Psoas muscle (tissue), 8 donors: ENCODE measurements at places on chromosomes 11 and 22. TPM values are rescaled to one million over a fixed set of nuclear protein-coding genes. Genes with fewer than 3 reads are reported as not detected.

- no peak for DNase-seq
These were observed 273.9 kb downstream of the RAB38 start for GRCh38 chr11:87901341-87901740.

DNA sequence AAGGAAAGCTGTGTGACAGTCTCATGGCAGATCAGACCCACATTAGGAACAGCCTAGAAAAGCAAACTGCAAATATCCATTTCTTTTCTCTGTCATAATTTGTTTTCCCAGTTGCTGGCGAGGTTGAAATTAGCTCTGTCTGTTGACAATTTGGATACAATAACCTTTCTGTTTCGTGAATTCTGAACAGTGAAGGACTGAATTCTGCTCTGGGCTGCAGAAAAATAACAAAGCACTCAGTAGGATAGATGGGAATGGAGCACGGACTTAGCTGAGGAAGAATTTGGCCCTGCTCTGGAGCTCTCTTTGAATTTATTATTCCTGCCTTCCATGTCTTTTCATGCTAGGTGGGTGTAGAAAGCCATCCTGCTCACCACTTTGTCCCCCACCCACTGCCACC, 140.3 kb downstream of the RRAS2 start:
- no peak for DNase-seq

DNA sequence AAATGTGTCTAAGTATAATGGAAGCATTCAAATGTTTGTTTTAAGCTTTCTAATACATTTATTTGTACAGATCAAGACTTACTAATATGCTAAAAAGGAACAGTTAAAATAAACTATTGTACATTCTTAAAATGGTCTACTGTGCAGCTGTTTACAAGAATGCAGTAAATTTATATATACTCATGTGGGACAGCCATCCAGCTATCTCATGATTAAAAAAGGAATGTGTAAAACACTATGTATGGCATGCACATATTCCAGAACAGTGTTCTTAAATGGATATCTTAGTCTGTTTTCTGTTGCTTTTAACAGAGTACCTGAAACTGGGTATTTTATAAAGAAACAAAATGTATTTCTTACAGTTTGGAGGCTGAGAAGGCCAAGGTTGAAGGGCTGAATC, 30.2 kb upstream of the CSTF3 start:
- DNase-seq: no peak

- DNase-seq: no peak
These were observed 50.5 kb upstream of the ZBED5 start for GRCh38 chr11:10908215-10908951.

DNA sequence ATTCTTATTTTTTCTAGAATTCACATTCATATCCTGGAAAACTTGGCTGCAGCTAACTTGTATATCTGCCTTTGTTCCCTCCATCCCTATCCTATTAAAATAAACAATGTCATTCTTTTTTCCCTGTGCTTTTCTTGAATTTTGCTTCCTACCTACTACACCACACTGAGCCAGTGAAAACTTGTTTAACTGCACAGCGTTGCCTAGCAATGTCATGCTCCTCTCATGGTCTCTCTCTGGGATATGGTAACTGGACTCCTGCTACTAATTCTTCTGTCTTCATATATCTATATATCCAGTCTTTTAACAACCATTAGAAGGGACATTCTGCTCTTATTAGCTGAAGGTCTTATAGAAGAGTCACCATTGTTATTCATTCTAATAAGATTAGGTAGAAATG, 434.4 kb downstream of the METTL15 start:
- no peak for DNase-seq

GRCh38 chr22:22619765-22620414, 24.5 kb upstream of the GGTLC2 start:
- DNase-seq: no peak

The CXCR5 gene
- total RNA-seq: 0.17 TPM

DNA sequence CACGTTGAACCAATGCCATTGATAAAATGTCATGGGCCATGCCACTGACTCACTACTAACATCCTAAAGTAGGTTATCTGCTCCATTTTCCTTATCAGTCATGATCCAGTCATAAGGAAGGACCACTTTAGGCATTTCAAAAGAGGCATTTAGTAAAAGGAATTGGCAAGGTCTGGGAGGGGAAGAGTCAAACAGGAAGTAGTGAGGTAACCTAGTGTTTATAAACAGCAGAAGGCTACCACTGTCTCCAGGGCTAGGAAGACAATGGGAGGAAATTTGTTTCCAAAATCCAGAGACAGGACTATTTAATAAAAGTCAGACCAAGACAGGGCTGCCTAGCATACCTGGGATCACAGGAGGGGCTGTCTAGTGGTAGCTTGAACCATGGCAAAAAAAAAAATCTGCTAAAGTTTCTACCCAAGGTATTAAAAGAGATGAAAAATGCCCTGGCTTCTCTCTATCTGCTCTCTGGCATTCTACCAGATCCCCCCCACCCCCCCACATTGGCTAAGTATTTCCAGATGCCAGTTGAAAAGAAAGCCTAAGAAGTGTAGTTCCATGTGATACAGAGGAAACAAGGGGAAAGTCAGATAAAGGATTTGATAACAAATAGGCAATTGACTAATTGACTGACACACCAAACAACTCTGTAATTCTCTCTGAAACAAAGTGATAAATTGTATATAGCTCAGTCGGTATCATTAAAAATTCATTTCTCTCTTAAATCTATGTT, 50.4 kb upstream of the C11orf87 start:
- no peak for DNase-seq

DNA sequence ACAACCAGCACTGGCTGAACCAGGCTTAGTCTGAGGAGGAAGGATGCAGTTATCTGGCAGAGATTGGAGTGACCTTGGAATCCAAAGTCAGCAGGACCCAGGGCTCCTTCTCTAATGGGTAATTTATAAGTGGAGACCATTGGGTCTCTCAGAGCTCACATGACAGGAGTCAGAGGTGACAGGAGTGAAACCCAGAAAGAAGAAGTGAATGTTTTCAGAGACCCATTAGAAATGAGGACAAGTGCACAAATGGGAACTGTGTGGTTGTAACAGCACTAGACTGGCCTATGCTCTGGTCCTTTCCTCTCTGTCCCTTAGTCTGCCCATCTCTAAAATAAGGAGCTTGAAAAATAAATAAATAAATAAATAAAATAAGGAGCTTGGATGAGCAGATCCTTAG, 107.4 kb downstream of the SERGEF start:
- no peak for DNase-seq

The PNPLA3 gene
- total RNA-seq: 0.32 TPM

The RBMXL2 gene
- not detected for total RNA-seq

The PRRG4 gene
- total RNA-seq: 0.34 TPM

The NXPE1 gene
- not detected for total RNA-seq

The RIMBP3B gene
- total RNA-seq: not detected

DNA sequence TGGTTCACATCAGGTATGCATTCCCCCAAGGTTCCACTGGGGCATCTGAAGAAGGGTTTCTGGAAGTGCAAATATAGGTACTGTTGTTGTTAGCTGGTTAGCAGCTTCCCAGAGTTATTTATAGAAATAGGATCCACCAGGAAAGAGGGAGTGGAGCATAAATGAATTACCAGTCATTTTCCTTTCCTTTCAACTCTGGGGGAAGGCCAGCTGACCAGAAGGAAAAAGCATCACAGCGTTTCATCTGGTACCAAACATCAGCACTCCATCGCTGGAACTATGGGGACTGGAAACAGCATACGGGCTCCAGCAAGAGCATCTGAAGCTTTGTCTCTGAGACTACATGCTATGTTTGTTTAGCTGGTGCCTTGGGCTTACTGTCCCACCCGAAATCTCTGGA, 378.2 kb upstream of the NARS2 start:
- DNase-seq: no peak

DNA sequence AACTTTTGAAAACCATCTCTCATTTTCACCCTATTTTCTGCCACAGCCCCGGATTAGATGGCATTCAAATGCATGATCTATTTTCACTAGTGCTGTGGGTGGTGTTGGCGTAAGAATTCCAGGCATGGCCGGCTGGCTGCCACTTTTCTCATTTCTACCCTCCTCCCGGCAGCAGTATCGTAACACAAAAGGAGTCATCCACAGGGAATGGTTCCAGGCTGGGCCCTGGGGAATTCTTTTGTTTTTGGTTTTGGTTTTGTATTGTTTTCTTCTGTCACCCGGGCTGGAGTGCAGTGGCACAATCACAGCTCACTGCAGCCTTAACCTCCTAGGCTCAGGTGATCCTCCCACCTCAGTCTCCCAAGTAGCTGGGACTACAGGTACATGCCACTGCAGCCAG, 13.8 kb downstream of the JAML start:
- no peak for DNase-seq

The PRPF19 gene
- 57.3 TPM for total RNA-seq

The PRR5L gene
- total RNA-seq: 0.66 TPM

The GAS2L1 gene
- total RNA-seq: 5.2 TPM

DNA sequence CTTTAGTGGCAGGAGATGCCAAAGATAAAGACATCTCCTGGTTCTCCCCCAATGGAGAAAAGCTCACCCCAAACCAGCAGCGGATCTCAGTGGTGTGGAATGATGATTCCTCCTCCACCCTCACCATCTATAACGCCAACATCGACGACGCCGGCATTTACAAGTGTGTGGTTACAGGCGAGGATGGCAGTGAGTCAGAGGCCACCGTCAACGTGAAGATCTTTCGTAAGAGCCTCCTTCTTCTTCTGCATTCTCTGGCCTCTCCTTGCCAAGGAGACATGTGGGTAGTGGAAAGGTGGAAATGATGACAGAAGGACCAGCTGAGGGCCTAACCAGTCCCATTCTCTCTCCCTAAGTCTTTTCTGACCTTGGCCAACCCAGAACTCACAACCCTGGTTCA, 110.1 kb upstream of the TTC12 start:
- no peak for DNase-seq

DNA sequence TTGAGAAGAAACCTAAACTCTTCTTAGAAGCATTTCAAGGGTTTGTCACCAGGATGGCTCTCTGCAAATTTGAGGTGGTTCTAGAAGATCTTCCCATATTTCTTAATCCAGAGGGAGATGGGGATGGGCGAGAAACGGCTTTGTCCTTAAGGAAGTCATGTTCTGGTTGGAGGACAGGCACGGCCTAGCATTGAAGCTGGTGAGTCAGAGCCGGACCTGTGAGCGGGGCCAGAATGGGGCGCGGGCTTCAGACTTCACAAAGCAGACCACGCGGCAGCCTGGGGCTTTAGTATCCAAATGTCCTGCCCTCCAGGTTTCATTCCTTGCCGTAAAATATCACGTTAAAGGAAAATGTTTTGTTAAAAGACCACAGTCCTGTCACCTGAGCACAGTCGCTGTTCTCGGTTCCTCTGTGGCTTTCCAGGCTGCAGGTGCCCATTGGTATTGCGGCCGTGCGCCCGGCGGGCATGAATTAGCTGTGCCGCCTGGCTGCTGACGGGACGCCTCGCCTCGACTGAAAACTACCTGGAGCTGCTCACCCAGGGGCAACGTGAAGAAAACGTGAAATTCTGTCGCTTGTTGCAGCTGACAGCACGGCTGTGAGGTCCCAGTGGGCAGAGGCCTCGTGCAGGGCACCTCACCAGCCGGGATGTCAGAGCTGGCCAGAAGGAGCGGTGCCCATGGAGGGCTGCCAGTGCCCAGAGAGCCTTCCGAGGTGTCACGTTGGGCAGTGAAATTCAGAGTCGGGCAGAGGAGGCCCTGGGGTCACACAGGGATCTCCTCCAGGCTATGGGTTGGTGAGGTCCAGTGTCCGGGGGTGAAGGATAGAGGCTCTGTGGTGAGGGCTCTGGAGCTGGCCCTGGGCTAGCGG, 59.0 kb downstream of the LRP5 start:
- peak; percentile 80 for DNase-seq

DNA sequence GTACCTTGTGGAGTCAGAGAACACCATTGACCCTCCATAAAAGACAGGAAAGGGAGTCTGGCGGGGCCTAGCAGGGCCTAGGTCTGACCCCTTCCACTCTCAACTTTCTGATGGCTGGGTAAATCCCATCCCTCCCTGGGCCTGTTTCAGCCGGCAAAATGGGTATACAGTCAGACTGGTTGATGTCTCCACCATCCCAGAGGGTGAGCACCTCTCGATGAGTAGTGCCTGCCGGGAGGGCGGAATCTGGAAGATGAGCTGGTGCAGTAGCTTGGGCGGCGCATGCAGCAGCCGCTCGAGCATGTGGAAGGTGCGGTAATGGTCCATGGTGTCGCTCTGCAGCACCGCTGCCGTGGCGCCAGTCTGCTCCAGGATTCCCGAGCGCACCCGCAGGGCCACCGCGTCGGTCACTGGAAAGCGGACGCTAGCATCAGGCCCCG, 528 bp downstream of the FIBP start:
- DNase-seq: no peak

- no peak for DNase-seq
These were observed 1.9 kb downstream of the CDON start for GRCh38 chr11:126060757-126061171.

DNA sequence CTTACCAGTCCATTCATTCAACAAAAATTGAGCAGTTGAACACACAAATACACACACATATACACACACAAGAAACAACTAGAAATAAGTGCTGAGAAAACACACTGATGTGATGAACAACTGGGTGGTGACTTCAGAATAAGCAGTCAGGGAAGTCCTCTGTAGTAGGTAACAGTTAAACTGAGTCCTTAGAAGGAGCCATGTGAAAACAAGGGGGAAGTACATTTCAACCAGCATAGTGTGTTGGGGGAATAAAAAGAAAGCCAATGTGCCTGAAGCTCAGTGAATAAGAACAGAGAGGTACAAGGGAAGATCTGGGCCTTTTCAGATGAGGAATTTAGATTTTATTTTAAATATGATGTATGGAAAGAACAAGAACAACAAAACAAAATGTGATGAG, 6.8 kb upstream of the TMEM123 start:
- DNase-seq: no peak

- no peak for DNase-seq
These were observed 30.3 kb downstream of the RIC3 start for GRCh38 chr11:8138526-8138925.

DNA sequence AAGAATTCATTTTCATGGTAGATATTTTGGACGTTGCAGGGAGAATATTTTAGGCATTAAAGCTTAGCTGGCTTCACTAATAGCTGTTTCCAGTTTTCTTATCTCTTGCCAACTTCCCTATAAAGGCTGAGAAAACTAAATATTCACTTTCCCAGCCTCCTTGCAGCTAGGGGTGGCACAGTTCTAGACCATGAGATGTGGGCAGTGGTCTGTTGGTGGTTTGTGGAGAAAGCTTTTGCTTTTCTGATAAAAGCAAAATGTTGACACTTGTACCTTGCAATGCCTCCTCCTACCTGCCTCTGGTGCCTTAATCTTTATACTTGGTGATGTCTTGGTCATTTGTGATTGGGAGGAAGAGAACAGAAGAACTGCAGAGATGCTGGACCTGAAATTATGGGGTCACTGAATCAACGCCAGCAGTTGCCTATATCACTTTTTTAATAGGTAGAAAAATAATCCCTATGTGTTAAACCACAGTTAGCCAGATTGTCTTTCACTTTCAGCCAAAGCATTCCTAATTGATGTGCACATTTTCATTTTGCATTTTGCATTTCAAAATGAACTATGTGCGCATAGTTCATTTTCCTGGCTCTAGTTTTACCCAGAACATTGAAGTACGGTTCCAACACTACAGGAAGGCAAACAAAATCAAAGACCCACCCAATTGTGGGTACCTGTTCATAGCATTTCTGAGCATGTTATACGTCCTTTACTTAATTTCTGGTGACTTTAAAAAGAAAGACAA, 24.9 kb upstream of the ABTB2 start:
- no peak for DNase-seq

- DNase-seq: no peak
These were observed 128.1 kb upstream of the E2F8 start for GRCh38 chr11:19368726-19369375.

The MCHR1 gene
- 0.21 TPM for total RNA-seq
